PC-9 (cell line): ENCODE measurements at places on chromosomes 16 and 17. TPM values are rescaled to one million over a fixed set of nuclear protein-coding genes. Genes with fewer than 3 reads are reported as not detected.

TEKT1 gene
- total RNA-seq = 0.50 and 0.61 TPM in 2 replicates

SEC14L1 gene
- total RNA-seq = 66.0 and 83.1 TPM in 2 replicates

GRCh38 chr16:85674828-85675227 is 13.9 kb downstream of the GINS2 start:
- H3K36me3 ChIP-seq = peaks cover 24% of the 10 kb centered on the region
- H3K27me3 ChIP-seq = no peaks in the 10 kb centered on the region
- no peak overlapping the region for H3K27ac ChIP-seq
- H3K4me1 ChIP-seq = no peaks in the 10 kb centered on the region

TANC2 gene
- 95.8 and 122 TPM in 2 replicates for total RNA-seq

ASGR1 gene
- total RNA-seq = 3.5 and 5.9 TPM in 2 replicates

CPHXL2 gene
- not detected in 2 replicates for total RNA-seq

GRCh38 chr16:5867250-5867649 is 769.7 kb upstream of the EEF2KMT start:
- no peak overlapping the region for H3K4me3 ChIP-seq
- H3K4me1 ChIP-seq = no peaks in the 10 kb centered on the region
- no peaks in the 10 kb centered on the region for H3K36me3 ChIP-seq
- peaks cover 61% of the 10 kb centered on the region for H3K27me3 ChIP-seq

DNA sequence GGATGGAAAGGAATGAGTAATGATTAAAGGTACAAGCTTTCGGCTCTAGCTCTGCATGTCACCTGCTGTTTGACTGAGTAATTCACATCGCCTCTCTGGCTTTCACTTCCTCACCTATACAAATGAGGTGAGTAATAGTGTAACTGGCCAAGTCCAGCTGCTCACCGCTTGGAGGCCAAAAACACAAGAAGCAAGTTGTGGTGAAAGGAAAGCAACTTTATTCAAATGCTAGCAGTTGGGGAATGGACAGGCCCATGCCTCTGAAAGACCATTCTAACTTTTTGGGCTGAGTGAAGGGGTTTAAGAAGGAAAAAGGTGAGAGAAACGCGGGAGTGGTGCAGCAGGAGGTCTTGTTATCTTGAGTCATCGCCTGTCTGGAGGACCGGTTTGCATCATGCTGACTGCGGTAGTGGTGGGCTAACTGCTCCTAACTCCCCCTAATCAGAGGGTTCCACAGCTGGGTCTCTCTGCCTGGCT is 45.7 kb upstream of the CSNK2A2 start:
- H3K27me3 ChIP-seq = no peaks in the 10 kb centered on the region
- 0 out of 2 replicates have a peak, but pooled peaks cover 5% of the 10 kb centered on the region for H3K4me1 ChIP-seq
- H3K4me3 ChIP-seq = no peak overlapping the region
- no peaks in the 10 kb centered on the region for H3K36me3 ChIP-seq
- H3K27ac ChIP-seq = no peak overlapping the region

CRISPLD2 gene
- 18.6 and 19.9 TPM in 2 replicates for total RNA-seq

DNA sequence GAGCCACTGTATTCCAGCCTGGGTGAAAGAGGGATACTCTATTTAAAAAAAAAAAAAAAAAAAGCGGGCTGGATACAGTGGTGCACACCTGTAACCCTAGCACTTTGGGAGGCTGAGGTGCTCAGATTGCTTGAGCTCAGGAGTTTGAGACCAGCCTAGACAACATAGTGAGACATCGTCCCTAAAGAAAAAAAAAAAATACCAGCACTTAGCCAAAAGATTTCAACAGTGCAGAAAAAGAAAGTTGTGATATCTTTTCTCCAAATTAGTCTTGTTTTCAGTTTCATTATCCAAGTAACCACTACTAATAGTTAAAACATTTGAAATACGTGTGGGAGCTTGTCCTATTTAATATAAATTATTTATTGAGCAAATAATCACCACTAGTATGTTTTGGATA is 48.7 kb downstream of the TENT4B start:
- H3K27ac ChIP-seq = no peak overlapping the region
- H3K27me3 ChIP-seq = no peaks in the 10 kb centered on the region
- peaks cover 28% of the 10 kb centered on the region for H3K4me1 ChIP-seq
- H3K4me3 ChIP-seq = no peak overlapping the region

GRCh38 chr17:44376779-44377178 is 12.7 kb downstream of the ITGA2B start:
- no peaks in the 10 kb centered on the region for H3K4me1 ChIP-seq
- H3K27ac ChIP-seq = no peak overlapping the region
- no peaks in the 10 kb centered on the region for H3K36me3 ChIP-seq
- DNase-seq = no peak
- no peak overlapping the region for H3K4me3 ChIP-seq
- H3K27me3 ChIP-seq = no peaks in the 10 kb centered on the region

TMEM100 gene
- total RNA-seq = not detected in 2 replicates

DNA sequence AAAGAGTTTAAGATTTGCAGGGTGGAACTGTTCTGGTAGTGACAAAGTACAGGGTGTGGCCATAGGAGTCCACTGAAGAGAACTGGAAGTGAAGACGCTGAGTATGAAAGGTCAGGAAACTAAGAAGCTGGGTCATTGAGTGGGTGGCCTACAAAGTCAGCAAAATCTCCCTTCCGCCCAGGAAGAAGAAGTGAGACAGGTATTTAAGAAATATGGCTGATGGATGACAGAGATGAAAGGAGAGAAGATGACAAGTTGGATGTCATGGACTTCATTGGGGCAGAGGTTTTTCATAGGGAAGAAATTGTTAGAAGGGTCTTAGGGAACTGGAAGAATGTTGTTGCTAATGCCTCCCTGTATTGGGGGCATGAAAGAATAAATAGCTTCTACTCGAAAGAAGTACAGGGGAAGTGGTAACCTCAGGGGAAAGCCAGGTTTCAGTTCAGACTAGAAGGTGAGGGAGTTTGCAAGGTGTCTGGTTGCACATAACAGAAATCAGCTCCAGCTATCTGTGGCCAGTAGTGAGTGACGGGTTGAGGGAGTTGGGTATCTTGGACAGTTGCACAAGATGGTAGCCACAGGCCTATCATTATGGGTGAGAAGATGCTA is 33.6 kb upstream of the MED13 start:
- H3K27ac ChIP-seq = no peak overlapping the region
- H3K4me3 ChIP-seq = no peak overlapping the region
- no peak for DNase-seq
- no peaks in the 10 kb centered on the region for H3K27me3 ChIP-seq

TM4SF5 gene
- not detected in 2 replicates for total RNA-seq

TLCD2 gene
- total RNA-seq = 6.1 and 6.7 TPM in 2 replicates

GRCh38 chr16:63876103-63876502 is 1245.8 kb downstream of the CDH11 start:
- H3K36me3 ChIP-seq = no peaks in the 10 kb centered on the region
- no peaks in the 10 kb centered on the region for H3K27me3 ChIP-seq
- no peak overlapping the region for H3K4me3 ChIP-seq
- no peaks in the 10 kb centered on the region for H3K4me1 ChIP-seq
- no peak overlapping the region for H3K27ac ChIP-seq

CTRB2 gene
- total RNA-seq = not detected in 2 replicates

DNA sequence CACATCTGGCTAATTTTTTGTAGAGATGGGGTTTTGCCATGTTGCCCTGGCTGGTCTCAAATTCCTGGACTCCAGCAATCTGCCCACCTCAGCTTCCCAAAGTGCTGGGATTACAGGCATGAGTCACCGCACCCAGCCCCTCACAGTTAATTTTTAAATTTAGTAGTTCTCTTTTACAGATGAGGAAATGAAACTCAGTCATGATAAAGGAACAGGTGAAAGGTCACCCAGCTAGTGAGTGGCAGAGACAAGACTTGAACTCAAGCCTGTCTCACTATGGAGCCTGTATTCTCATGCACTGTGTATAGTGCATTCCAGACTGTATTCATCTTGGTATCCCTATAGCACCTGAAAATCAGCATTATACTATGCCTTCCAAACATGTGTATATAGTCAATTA is 77.1 kb upstream of the WSB1 start:
- no peak overlapping the region for H3K4me3 ChIP-seq
- no peaks in the 10 kb centered on the region for H3K36me3 ChIP-seq
- no peak for DNase-seq
- H3K27me3 ChIP-seq = no peaks in the 10 kb centered on the region

CDC6 gene
- total RNA-seq = 37.8 and 44.9 TPM in 2 replicates

- no peaks in the 10 kb centered on the region for H3K36me3 ChIP-seq
- H3K27me3 ChIP-seq = no peaks in the 10 kb centered on the region
- DNase-seq = no peak
These were observed 2.0 kb downstream of the AXIN2 start for GRCh38 chr17:65559461-65559803.

DNA sequence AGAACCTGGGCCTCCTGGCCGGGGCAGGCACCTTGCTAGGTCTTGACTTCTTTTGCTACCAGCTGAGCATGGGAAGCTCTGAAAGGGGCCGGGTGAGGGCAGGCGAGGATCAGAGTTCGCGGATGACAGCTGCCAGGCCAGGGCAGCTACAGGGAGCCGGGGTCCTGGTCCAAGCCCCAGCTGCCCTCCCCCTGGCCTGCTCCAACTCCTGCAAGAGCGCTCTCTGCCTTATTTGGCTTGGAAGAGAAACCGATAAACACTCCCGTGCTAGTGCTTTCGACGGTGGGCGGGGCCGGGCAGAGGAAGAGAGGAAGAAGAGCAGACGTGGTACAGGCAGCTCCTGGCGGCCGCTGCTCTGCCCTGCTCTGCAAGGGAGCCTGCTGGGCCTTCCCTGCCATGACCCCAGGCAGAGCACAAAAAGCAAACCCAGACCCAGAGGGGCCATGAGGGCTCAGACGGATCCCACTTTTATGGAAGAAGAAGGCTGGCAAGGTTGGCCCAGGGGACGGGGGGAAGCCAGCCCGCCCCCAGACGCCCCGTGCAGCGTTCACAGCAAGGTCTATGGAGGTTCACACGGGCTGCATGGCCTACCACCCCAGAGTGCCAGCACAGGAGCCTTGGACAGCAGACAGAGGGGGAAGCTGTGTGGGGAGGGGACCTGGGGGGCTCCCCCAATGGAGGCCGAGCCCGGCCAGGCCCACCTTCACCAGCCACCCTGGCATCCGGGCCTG is 25.6 kb downstream of the PIEZO1 start:
- H3K36me3 ChIP-seq = no peaks in the 10 kb centered on the region
- no peaks in the 10 kb centered on the region for H3K27me3 ChIP-seq
- H3K27ac ChIP-seq = no peak overlapping the region

DNA sequence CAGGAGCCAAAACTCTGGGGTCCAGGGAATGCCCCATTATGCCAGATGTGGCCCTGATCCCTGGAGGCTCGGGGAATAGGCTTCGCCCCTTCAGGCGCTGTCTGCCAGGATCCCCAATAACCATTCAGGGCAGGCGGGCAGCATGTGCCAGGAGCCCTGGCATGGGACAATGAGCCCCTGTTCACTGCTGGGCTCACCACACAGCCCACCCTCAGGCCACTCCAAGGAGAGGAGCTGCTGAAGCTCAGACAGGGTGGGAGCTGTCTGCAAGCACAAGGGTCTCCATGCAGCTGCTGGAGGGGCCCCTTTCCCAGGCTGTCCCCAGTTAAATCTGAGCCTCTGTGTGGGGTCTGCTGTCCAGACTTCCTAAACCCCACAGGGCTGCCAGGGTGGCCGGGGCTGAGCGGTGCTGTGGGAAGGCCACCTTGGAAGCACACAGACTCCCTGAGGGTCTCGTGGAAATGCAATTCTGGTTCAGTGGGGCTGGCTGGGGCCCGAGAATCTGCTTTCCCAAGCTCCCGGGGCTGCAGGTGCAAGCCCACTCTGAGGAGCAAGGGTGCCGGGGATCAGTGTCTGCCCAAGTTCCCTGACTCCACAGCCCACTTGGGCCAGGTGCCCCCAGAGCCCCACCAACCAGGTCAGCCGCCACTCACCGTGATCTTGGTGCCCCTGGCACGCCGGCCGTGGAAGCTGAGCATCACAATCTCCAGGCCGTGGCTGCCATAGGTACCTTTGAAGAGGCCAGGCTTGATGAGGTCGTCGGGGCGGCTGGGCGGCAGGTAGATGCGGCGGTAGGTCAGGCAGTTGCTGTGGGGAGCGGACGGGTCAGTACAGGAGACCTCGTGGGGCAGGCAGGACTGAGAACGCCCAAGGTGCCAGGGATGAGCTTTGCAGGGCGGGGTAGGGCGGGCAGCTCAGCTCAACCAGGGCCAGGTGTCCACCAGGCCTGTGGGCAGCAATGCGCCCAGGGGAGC is 17.7 kb upstream of the C16orf95 start:
- H3K4me3 ChIP-seq = no peak overlapping the region
- H3K36me3 ChIP-seq = no peaks in the 10 kb centered on the region
- H3K4me1 ChIP-seq = no peaks in the 10 kb centered on the region
- no peaks in the 10 kb centered on the region for H3K27me3 ChIP-seq
- no peak for DNase-seq

- peak overlapping the region; percentile 77 for H3K4me3 ChIP-seq
- no peaks in the 10 kb centered on the region for H3K27me3 ChIP-seq
- DNase-seq = no peak
- no peaks in the 10 kb centered on the region for H3K36me3 ChIP-seq
These were observed 454 bp downstream of the CCDC40 start for GRCh38 chr17:80036715-80037477.

STAC2 gene
- total RNA-seq = 0.17 and 0.28 TPM in 2 replicates

DNA sequence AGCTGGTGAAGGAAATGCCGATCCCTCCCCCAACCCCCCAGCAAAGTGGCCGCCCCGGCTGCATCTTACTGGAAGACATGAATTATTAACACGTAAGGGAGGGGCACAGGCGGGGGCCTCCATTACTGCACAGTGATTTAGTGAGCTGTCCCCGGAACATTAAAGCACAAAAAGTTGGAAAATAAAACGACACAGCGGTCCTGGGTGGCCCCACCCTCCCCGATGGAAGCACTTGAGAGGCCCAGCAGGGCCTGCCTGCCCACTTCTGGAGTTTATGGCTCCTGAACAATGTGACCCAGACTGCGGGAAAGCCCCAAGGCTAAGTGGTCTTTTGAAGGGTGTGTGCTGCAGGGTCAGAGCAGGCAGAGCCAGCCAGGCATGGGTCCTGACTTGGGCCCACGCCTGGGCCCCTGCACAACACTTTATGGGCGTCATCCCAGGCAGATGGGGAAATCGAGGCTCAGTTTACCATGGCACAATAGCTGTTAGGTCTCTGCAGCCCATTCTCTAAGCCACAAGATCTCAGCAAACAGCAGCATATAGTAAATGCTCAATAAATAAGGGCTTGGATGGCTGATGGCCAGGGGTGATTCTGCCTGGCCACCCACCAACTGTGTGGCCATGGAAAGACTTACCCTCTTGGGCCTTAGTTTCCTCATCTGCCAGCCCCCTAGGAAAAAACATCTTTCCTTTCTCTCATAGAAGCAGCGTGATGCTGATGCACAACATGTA is 22.8 kb downstream of the CCDC102A start:
- 0 out of 2 replicates have a peak, but pooled peaks cover 3% of the 10 kb centered on the region for H3K27me3 ChIP-seq
- no peak overlapping the region for H3K4me3 ChIP-seq
- no peak for DNase-seq
- no peaks in the 10 kb centered on the region for H3K36me3 ChIP-seq

CDC42EP4 gene
- 48.4 and 52.0 TPM in 2 replicates for total RNA-seq
